ENCODE measurements at places on chromosomes 3 and 15.

DNA sequence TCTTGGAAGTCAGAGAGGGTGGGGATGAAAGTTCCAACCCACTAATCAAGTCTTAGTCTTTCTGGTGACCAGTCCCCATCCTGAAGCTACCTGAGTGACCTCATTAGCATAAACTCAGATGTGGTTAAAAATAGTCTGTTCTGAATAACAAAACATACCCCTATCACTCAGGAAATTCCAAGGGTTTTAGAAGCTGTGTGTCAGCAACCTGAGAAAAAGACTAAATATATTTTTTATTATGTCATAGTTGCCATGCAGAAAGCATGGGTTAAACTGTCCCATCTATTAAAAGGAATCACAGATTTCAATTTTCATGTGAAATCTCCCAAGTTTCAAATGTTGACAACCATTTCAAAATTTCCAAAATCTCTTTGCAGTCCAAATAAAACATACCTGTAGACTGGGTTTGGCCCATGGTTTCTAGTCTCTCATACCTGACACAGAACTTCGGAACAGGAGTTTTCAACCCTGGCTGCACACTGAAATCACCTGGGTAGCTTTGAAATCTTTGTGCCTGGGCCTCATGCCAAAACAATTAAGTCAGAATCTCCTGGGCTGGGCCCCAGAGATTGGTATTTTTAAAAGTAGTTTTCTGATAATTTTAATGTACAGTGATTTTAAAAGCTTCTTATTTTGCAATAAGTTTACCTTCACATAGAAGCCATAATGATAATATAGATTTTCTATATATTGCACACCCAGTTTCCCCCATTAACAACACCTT is 476.3 kb downstream of the RBMS3 start:
- DNase-seq = no peak

DNA sequence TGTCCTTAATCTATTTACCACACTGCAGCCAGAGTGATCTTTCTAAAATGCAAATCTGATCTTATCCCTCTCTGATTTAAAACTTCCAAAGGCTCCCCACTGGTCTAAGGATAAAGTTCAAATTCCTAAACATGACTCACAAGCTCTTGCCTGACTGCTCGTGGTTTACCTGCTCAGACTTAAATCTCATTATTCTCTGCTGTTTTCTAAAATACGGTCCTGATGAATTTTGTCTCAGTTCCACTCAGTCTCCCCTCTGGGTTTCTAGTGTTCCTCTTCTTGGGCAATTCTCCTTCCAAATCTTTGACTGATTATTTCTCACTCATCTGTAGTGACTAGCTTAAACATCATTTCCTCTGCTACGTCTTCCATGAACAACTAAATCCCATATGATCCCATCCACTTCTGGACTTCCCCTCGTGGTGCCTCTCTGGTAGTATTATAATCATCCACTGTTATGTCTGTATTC is 108.3 kb downstream of the P3H2 start:
- DNase-seq = no peak

GRCh38 chr15:73570355-73571032 is 62.7 kb downstream of the NPTN start:
- no peak for DNase-seq

DNA sequence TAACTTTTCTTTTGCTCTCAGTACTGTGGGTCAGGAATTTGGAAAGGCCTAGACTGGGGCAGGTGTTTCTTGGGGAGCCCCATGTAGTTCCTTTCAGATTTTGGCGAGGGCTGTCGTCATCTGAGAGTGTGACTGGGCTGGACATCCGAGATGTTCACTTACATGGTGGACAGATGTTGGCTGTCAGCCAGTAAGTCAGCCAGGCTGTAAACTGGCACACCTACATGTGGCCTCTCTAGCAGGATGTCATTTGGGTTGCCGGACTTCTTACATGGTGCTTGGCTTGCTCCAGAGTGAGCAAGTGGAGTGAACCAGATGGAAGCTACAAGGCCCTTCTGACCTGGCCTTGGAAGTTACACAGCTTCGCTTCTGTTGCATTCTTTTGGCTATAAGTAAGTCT is 20.7 kb downstream of the TATDN2 start:
- DNase-seq = no peak

DNA sequence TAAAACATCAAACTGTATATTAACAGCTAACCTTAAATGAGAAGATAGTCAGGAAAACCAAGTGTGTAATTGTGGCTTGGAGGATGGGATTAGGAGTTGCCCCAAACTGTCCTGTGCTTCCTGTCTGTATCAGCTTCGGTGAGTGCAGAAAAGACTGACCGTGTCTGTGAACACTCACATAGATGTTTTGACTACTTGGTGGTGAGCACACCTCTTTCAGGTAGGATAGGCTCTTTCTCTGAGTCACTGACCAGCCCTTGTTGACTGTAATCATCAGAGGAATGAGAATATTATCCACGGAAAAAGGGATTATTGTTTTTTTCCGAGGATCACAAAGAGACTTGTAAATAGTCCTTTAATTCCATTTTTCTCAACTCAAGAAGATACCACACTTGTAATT is 51.5 kb downstream of the GMNC start:
- no peak for DNase-seq

- DNase-seq = no peak
These were observed 63.5 kb downstream of the OTOL1 start for GRCh38 chr3:161560008-161560637.

- no peak for DNase-seq
These were observed 404.6 kb upstream of the C2CD4B start for GRCh38 chr15:62569460-62570404.

- DNase-seq = no peak
These were observed 523.7 kb upstream of the TGFBR2 start for GRCh38 chr3:30082652-30083051.

- DNase-seq = no peak
These were observed 28.1 kb upstream of the IMPDH2 start for GRCh38 chr3:49057268-49057667.

DNA sequence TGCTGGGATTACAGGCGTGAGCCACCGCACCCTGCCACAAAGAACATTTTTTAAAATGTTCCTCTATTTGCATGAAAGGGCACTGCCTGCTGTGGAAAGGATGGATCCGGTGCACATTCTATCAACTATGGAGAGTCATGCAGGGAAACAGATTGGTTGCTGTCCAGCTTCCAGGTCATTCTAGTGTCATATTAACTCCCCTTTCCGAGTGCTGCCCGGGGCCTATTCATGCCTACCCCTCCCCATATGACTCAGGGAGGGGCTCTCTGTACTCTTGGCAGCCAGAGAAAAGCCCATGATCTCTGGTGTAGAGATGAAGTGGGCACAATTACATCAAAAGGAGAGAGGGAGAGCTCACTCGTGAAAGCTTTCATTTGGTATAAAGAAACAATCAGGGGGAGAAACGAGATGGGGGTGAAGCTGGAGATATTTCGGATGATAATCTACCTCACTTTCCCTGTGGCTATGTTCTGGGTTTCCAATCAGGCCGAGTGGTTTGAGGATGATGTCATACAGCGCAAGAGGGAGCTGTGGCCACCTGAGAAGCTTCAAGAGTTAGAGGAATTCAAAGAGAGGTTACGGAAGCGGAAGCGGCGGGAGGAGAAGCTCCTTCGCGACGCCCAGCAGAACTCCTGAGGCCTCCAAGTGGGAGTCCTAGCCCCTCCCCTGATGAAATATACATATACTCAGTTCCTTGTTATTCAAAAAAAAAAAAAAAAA is 16.1 kb upstream of the AHSG start:
- no peak for DNase-seq

GRCh38 chr3:107525644-107526305 is 3.0 kb downstream of the BBX start:
- DNase-seq = peak; percentile 18

GRCh38 chr3:131806736-131807135 is 228.1 kb downstream of the CPNE4 start:
- no peak for DNase-seq

DNA sequence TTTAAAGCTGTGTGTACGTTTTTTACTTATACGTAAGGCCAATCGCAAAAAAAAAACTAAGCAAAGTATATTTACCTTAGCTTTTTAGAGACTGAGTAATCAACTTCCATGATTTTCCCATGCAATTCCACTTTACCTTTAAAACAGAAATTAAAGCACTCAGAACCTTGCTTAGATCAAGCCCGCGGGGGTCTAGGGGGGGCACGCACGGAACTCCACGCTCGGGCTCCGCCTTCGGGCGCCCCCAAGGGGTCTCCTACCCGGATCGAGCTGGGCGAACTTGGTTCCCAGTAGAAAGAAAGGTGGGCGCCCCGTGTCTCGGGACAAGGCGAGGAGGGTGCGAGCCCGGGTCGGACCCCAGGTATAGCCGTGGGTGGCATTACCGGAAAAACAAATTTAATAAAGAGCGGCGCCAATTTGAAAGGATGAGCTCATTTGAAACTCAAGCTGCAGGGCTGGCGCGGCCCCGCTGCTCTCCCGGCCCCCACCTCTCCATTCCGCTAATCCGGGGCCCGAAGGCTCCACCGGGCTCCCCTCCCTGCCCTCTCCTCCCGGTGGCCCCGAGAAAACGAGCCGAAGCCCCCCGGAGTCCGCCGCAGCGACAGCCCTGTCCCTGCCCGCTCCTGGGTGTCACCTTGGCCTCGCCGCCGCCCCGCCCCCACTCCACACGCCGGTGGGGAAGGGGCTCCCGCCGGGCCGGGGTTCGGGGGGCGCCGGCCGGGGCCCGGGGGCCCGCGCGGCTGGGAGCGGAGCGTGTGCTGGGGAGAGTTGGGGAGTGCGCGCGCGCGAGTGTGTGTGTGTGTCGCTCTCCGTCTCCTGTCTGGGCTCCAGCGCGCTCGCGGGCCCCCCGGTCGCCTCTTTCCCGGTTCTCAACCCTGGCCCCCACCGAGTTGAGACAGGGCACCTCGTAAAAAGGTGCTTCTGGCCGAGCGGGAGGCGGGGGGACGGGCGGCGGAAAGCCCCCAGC is 1.5 kb downstream of the IGF2BP2 start:
- DNase-seq = peak; percentile 42

DNA sequence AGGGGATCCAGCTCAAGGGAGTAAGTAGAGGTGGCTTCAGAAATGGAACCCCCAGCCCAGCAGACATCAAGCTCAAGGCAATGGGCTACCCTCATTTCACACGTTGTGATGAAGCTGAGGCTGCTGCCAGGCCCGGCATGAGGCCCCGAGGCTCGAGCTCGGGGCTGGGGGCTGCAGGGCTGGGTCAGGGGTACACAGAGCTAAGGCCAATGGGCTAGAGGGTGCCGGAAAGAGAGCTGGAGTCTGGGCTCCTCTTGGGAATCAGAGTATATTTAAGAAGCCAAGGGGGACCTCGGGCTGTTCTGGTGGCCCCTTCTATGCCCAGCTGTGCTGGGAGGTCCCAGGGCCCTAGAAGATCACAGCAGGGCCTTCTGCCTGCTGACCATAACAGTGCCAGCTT is 7.4 kb downstream of the PRSS50 start:
- no peak for DNase-seq

DNA sequence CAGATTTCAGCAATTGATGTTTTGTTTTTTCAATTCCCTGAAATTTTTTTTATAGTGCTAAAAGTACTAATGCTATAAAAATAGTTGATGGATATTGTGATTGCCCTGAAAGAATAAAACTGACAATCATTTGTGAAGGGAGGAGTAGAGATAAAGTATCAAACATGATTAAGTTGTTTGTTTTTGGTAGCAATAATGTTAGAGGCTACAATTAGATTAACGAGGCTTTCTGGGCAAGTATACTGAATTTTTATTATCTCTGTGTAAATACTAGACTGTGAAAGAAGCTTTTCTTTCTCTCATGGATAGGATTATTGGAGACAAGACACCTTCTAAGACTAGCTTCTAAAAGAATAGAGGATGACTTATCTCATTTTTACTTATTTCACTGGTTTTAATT is 15.6 kb downstream of the NR1D2 start:
- no peak for DNase-seq

DNA sequence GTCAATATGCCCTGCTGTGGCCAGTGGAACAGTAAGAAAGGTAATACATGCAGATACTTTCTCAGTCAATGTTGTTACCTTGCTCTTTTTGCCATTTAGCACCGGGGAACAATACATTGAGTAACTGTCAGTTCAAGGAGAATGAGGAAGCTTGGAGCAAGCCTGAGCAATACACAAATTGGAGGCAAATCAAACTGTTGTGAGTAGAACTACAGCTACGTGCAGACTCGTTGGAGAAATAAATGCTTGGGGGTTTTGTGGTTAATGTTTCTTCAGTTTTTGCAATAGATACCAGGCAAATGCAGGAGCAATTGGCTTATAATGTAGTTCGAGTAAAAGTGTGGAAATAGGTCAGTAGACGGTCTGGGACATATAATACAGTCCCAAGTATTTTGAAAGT is 587.3 kb upstream of the ROBO1 start:
- DNase-seq = no peak

DNA sequence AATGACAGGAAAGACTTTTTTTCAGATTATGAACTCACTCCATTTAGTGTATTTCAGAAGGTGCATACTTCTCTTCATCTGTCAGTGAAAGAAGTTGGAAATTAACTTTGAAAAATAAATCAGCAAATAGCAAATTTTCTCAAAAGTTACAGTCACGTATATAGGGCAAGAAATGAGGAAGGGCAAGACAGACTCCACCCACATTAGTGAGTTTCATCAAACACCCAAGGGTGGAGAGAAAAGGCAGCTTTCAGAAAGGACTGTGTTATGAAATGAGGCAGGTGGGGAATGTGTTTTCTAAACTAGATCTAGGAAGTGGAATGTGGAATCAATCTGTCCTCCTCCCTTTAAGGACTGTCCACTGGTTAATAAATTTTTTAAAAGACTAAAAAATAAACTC is 2.9 kb downstream of the SLC22A13 start:
- DNase-seq = no peak

- DNase-seq = no peak
These were observed 218.4 kb upstream of the MLF1 start for GRCh38 chr3:158352551-158352950.

DNA sequence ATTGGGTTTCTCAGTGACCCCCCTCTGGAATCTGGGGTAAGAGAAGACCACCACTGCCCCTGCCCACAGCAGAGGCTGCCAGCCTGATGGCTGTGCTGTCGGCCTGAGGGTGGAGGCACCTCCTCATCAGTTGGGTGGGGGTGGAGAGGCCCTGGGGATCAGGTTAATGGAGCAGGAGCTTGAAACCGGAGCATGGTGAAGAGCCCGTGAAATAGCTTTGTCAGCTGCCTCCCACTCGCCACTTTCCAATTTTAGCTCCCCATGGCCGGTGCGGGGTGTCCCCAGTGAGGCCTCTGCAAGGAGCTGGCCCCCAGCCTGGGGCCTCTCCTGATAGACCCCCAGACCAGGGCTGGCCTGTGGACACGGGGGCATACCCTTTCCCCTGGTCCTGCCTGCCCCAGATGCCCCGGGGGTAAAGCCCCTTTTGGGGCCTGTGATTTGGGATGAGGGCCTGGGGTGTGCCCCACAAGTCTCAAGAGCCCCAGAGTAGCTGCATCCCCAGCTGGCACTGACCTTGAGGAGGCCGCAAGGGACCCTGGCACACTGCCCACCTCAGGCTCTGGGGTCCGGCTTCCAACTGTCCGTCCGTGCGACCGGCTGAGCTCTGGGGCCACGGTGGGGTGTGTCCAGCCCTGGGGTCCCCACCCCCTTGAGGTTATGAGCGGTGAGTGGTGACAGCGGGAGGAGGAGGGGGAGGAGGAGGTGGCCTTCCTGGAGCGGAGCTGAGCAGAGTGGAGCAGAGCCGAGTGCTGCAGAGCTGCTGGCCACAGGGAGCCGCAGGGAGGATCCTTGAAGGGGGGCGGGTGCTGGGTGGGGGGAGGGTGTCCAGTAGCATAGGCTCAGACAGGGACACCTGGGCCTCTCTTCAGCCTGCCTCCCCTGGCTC is at the start of gene HHATL:
TSS of gene HHATL (minus strand) at position 733 of the 886 bp plus-strand sequence. CDS start 1,972 bp downstream, outside the sequence.
- DNase-seq = no peak

GRCh38 chr3:72100080-72100511 is 315.1 kb upstream of the PROK2 start:
- no peak for DNase-seq
